Stimulated activated CD4-positive, alpha-beta T cell treated with anti-CD3 and anti-CD28 coated beads, TNF-alpha, amount 100 ng/mL, for 1 hour (primary cell): ENCODE measurements at places on chromosomes 11 and 22.

DNA sequence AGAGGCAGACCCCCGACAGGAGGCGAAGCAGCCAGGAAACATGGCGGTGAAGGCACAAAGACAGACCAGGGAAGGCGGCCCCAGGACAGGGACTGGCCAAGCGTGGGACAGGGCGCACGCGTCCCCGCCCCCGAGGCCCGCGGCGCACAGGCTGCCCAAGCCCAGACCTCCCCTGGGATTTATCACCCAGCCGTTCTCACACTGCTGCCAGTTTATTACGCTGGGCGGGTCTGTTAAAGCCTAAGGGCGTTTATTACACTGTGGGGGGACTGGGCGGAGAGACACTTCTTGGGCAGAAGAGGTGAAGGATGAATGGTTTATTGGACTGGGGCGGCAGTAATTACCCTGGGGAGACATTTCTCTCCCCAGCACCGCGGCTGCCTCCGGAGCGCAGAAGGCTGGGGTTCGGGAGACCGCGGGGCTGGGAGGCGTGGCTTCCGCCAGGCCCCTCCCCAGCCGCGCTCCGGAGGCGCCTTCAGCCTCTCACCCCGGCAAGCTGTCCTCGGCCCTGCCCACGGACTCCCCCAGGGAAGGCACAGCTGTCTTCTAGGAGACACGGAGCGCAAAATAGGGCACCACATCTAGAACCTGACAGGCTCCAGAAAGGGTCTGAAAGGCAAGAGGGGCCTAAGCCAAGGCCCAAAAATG, 47.1 kb downstream of the SLC22A12 start:
- no peak for DNase-seq

GRCh38 chr11:46493791-46494190, 100.0 kb downstream of the AMBRA1 start:
- no peak for DNase-seq

- DNase-seq: no peak
Measured at GRCh38 chr11:47907499-47907898, 59.3 kb upstream of the NUP160 start.

GRCh38 chr11:8744423-8744822, 61.8 kb downstream of the RPL27A start:
- no peak for DNase-seq

DNA sequence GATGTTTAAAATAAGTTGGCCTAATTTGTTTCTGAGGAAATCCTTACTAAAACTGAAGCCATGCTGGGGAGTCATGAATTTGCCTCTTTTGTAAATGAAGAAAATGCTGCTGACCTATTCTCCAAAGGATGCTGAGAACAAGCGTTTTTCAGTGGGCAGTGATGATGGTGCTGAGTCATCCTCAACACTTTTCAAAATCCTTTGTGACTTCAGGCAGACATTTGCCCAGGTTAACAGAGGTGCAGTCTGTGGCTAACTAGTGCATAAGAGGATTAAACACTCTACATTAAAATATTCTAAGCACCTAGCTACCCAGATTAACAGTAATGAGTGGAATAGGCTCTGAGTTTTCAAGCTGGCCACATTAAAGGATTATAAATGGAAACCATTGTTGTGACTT, 509.0 kb downstream of the DLG2 start:
- no peak for DNase-seq

GRCh38 chr11:134939031-134939430, 527.0 kb upstream of the B3GAT1 start:
- DNase-seq: no peak

DNA sequence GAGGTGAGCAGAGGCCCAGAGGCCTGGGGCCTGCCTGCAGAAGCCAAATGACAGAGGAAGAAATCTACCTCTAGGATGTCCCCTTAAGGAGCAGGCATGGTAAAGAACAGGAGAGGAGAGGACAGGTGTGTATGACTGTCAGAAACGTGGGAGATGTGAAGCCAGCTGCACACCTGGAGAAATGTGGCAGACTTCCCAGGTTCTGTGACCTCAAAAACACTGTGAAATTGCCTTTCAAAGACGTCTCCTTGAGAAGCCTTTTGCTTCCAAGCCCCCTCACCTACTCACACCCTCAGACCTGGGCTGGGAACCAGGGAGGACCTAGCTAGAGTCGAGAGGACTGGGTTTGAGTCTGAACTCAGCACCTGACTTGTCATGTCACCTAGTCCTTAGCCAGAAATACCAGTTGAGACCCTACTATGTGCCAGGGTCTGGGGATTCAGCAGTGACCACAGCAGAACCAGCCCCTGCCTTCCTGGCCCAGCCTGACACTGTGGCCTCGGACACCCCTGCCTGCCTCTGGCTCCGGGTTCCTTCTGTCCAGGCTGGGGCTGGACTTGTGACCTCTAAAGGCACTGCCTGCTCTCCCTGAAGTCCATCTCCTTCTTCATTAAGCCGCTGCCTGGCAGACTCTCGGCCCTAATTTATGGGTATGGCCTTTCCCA, 5.6 kb downstream of the TPBGL start:
- no peak for DNase-seq

DNA sequence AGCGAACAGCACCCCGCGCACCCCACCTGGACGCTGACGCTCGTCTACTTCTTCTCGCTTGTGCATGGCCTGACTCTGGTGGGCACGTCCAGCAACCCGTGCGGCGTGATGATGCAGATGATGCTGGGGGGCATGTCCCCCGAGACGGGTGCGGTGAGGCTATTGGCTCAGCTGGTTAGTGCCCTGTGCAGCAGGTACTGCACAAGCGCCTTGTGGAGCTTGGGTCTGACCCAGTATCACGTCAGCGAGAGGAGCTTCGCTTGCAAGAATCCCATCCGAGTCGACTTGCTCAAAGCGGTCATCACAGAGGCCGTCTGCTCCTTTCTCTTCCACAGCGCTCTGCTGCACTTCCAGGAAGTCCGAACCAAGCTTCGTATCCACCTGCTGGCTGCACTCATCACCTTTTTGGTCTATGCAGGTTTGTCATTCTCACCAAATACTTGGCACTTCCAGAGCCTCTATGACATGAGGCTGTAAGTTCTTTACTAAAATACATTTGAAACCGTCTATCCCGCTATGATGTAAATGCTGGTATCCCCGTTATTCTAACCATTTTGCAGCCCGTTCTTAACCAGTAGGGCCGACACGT, 535 bp downstream of the AQP11 start:
- peak; percentile 4 for DNase-seq

- no peak for DNase-seq
Measured at GRCh38 chr11:35262056-35262455, 123.1 kb downstream of the CD44 start.

DNA sequence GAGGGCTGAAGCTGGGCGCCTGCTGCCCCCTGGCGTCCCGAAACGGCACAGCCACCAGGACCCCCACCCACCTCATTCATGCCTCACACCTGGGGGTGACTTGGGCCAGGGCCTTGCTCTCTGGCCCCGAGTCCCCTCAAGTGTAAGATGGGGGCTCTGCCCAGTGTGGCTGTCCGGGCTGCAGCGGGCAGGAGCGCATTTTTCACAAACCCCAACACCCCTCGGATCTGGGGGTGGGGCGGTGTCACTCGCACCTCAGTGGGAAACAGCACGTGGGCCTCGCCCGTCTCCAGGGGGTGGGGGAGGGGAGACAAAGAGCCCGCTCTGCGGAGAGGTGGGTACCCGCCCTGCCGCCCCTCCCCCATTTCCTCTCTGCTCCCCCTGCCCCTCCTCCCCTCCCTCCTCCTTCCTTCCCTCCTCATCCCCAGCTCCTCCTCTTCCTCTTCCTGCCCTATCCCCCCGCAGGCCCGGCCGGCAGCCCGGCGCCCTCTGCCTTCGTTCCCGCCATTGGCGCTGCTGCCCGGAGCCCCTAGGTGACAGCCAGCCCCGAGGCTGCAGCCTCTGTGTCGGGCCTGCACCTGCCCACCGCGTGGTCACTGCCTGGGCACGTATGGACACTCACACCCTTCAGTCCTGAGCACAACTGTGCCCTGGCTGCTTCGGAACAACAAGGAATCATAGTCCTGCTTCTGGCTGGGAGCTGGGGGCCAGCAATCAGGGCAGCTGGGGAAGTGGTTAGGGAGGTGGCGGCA, 6.8 kb upstream of the CDKN1C start:
- no peak for DNase-seq

DNA sequence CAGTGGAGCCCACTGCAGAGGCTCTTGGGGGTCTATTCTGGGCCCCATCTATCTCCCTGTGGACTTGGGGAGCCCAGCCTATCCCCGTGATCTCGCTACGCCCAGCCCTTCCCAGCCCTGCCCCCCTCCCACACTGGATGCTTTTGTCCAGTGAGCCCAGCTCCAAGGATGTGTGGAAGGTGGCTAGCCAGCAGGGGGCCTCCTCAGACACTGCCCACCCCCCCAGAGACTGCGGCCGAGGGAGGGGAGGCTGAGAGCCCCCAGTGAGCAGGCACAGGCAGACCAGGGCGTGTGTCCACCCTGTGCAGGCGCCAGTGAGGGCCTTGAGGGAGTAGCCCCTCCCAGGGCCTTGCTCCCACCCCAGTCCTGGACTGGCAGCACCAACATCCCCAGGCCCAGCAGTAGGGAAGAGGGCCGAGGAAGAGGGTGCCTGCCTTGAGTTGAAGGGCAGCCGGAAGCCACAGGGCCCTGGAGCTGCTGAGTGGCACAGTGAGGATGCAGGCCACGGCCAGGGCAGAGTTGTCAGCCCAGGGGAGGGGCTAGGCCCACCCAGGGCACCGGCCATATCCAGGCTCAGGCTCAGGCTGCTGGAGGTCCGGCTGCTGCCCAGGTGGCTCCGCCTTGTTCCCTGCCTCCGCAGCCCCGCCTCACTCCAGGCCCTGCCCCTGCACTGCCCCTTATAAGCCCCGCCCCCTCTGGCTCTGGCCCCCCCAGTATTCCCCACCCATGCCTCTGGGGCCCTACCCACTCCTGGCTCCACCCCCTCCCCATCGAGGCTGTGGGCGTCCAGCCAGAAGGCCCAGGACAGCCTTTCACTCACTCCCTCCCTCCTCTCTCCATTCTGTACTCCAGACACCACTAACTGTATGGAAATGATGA, 28.0 kb downstream of the MOB2 start:
- no peak for DNase-seq

DNA sequence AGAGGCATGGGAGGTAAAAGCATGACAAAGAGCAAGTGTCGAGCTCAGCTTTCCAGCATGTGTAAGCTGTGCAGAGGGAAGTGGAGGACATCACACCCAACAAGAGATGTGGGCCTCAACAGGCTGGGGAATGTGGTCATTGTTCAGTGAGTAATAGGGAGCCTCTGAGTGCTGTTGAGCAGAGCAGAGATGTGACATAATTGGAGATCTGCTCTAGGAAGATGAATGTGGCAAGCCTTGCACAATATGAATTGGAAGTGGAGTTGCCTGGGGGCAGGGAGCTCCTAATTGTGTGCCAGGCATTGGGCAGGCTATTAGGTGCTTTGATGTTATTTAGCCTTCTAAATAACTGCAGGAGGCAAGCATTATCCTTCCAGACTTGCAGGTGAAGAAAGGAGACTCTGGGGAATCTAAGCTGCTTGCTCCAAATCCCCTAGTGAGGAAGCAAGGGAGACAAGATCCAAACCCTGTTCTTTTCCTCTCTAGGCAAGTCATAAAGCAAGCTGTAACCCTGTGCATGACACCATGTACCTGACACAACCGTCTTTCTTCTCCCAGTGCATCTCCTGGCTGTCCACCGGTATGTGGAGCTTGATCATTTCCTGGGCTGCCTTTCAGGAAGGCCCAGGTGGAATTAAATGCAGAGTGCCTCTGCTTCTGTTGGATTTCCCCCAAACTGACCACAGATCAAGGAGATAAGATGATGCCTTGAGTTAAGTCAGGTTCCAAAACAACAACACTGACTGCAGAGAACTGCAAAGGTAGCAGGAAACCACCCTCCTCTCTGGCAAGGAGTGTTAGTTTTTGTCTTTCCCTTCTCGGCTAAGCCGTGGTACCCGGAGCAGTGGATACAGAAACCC, 221.4 kb downstream of the TENM4 start:
- no peak for DNase-seq

DNA sequence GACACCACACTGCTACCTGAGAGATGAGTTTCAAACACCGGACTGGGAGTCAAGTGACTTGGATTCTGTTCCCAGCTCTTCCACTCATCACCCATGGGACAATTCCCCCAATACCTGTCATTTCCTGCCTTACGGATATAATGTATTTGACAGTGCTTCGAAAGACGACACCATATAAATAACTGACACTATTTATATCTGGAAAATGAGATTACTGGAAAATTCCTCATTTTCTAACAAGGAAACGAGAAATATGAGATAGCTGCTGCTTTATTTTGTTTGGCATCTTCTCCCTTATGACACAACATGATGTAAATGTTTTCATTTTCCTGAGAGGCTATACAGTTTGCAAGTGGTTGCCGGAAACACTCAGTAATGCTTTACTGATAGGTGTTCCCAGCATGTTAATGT, 8.6 kb downstream of the HSCB start:
- DNase-seq: no peak

- DNase-seq: no peak
Measured at GRCh38 chr11:12704049-12704448, 29.8 kb downstream of the TEAD1 start.

- DNase-seq: no peak
Measured at GRCh38 chr22:43289531-43289963, 53.6 kb downstream of the SCUBE1 start.

GRCh38 chr11:61362542-61362875, 335 bp downstream of the TMEM138 start:
- DNase-seq: no peak

GRCh38 chr11:11810764-11811726, 30.7 kb upstream of the USP47 start:
- no peak for DNase-seq

DNA sequence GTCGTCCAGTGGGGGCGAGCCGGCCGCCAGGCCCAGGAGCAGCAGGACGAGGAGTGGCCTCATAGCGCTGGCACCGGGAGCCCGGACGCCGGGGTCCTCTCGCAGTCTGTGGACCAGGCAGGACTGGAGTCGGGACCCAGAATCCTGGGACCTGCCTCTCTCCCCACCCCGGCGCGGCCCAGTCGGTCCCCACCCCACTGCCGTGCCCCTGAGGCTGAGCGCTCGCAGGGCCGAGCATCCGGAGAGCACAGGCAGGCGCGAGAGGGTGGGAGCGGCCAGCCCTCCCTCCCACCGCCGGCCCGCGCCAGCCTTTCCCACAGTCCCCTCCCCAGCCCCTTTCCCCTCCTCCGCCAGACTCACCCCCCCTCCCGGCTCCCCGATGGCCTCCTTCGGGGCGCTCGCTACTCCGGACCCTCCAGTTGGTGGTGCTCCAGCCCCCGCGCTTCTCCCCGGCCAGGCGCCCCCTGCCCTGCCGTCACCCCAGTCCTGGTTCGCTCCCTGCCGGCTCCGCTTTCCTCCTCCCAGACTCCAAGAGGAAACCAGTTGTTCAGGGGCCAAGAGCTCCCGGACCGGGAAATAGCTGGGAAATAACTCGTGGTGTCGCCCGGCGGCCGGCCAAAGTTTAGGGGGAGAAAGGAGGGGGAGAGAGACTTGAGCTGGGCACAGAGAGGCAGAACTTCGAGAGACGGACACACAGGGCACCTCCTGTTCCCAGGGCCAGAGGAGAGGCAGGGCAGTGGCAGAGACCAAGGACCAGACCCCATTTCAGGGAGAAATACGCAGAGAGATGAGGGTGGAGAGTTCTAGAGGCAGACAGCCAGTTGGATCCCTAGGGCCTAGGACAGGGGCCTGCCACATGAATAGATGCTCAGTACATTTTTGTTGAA, at the start of gene C1QTNF5:
Gene C1QTNF5 (minus strand): TSS at position 549 of the 887 bp plus-strand sequence. CDS start 486 bp downstream, at position 63.
- no peak for DNase-seq

- DNase-seq: no peak
Measured at GRCh38 chr11:57541169-57541568, 3.8 kb downstream of the SMTNL1 start.

GRCh38 chr22:37517826-37518450, 1.3 kb downstream of the CARD10 start:
- no peak for DNase-seq

- DNase-seq: no peak
Measured at GRCh38 chr11:126198648-126199047, 12.8 kb downstream of the RPUSD4 start.

GRCh38 chr11:13800901-13801300, 132.4 kb downstream of the FAR1 start:
- DNase-seq: no peak
